ENCODE measurements at places on chromosomes 1 and 21.

- no peak for DNase-seq
Observed at GRCh38 chr1:9985001-9985400, 12.0 kb upstream of the RBP7 start.

- DNase-seq, result no peak
Observed at GRCh38 chr1:193799948-193800690, 613.7 kb upstream of the B3GALT2 start.

DNA sequence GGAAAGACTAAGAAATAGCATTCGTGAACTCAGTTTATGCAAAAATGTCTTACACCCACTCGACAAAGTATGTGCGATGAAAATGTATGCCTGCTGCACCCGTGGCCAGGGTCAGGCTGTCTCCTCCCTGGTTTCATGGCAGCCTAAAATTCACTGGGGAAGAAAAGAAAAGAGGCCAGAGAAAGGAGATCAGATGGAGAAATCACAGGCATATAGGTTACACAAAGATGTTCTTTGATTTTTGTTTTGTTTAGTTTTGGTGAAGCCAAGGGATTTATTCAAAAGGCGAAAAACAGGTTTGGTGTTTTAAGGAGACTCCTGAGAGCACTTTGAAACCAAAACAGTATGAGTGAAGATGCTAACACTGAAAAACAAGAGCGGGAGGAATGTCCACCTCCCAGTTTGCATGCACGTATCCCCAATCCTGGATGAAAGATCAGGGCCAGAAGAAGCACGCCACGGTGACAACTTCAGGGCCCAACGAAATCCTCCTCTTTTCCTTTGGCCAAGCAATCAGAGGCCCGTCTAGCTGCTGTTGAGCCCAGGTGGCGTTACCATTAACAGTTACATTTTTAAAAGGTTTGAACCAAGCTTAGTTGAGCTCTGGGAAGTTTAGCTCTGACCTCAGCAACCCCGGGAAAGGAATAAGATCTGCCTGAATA, 992 bp upstream of the SSX2IP start:
- DNase-seq, result no peak

DNA sequence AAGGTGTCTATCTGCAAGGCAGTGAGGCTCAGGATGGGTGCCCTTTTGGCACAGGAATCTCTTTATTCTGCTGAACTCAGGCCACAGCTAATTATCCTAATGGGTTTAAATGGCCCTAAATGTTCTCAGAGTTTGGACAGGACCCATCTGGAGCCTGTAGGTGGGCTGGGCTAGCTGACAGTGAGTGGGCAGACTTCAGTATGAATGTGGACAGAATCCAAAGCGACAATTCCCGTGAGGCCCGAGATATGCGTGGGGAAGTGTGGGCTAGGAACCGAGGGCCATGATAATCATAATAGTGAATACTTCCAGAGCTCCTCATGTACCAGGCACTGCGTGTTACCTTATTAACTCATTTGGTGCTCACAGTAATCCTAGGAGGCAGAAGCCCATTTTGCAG, 165.3 kb downstream of the GRIK3 start:
- DNase-seq, result no peak
